ENCODE measurements at places on chromosomes 11 and 22.

- no peaks in the 10 kb centered on the region for H3K36me3 ChIP-seq
- H3K4me3 ChIP-seq: no peak overlapping the region
- no peaks in the 10 kb centered on the region for H3K4me1 ChIP-seq
- no peaks in the 10 kb centered on the region for H3K27me3 ChIP-seq
- no peak overlapping the region for H3K27ac ChIP-seq
These were observed 6.3 kb downstream of the COMMD9 start for GRCh38 chr11:36282926-36283325.

DNA sequence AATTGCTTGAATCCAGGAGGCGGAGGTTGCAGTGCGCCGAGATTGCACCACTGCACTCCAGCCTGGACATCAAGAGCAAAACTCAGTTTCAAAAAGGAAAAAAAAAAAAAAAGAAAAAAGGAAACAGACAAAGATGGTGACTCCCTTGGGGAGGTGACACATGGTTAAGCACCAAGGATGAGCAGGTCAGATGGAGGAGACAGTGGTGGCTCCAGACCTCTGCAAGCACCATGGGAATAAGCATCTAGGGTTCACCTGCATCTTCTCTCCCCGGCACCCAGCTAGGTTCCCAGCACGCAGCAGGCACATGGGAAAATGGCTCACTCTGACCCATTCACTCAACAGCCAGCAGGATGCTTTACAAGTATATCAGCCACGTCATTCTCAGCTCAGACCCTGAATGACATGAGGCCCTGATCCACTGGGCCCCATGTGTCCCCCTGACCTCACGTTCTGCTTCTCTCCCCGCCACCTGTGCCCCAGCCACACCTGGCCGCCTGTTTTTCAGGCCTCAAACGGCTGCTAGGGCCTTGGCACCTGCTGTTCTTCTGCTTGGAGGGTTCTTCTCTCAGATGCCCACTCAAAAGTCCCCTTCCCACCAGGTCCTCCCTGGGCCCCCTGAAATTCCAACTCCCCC is 24.2 kb downstream of the A4GALT start:
- H3K27ac ChIP-seq: no peak overlapping the region
- no peak for DNase-seq
- peaks cover 2% of the 10 kb centered on the region for H3K4me1 ChIP-seq
- H3K4me3 ChIP-seq: no peak overlapping the region

GRCh38 chr22:31313366-31314147 is 21.3 kb upstream of the PIK3IP1 start:
- H3K4me3 ChIP-seq: peak overlapping the region; percentile 11
- H3K4me1 ChIP-seq: peaks cover 4% of the 10 kb centered on the region
- peak; percentile 77 for DNase-seq
- H3K36me3 ChIP-seq: peaks cover 19% of the 10 kb centered on the region
- H3K27me3 ChIP-seq: no peaks in the 10 kb centered on the region
- H3K27ac ChIP-seq: no peak overlapping the region

DNA sequence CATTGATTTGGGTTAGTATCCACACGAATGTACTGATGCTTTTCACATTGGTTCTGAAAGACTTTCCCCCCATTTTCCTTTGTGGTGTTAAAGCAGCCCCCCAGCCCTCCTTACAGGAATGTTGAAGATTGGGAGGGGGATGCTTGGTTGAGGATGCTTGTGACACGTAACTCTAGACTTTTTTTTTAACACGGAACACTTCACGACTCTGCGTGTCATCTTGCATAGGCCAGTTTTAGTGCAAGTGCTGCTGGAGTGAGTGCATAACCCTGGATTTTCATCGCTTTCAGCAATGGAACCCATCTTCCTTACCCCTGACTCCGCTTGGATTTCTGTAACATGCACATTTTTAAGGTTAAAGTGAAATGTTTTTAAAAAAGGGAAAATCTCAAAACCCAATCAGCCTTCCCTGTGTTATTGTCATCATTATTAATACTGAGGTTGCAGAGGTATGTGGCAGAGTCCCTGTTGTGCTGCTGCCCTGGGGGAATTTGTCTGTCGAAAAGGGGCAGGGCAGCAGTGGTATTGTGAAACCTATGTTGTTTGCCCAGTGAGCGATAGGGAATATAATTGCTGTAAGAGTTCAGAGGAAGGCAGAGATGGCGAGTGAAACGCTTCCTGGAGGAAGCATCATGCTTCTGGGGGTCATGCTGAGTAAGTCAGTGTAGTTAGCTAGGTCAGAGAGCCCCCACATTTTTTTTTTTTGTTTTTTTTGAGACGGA is 12.1 kb downstream of the CECR2 start:
- no peak overlapping the region for H3K27ac ChIP-seq
- peak overlapping the region; percentile 26 for H3K4me3 ChIP-seq
- DNase-seq: no peak
- H3K4me1 ChIP-seq: peaks cover 16% of the 10 kb centered on the region

DNA sequence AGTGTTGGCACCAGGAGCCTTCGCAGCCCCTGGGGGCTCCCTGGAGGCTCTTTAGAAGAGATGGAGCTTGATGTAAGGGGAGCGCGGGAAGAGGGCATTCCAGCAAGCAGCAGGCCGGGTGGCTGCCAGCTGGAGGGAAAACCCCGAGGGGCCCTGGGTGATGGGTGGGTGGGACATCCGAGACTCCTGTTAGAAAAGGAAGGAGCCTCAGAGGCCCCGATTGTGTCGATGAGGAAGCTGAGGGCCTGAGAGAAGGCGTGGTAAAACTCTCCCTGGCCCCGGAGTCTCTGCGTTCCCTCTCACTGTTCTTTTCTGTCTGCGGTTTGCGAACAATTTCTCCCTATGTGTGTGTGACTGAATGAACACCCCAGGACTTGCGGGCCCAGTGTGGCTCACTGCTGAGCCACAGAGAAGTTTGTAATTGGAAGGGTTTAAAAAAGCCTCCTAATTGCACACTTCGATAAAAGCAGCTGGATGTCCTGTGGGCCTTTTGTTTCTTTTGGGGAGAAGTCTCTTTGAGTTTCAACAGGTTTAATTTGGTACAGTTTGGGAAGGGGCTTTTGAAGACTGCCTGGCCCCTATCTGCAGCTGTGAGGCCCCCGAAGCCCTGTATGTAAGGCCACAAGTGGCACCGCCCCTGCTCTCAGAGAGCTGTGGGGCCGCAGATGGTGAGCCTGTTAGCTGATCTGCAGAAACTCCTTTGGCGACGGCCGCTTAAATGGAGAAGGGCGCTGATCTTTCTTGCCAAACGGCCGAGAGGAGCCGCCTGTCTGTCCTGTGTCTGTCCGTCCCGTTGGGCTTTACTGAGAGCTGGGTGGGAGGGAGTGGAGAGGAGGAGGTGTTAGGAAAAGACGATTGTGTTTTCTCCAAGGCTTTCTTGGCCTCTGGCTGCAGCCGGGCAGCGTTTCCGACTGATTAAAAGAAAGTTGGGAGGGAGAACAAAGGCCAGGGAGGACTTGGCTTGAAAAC is 2.0 kb downstream of the FBLN1 start:
- H3K27me3 ChIP-seq: no peaks in the 10 kb centered on the region
- no peak overlapping the region for H3K27ac ChIP-seq
- 0 out of 2 replicates have a peak, but pooled peaks cover 9% of the 10 kb centered on the region for H3K36me3 ChIP-seq
- H3K4me1 ChIP-seq: peaks cover 7% of the 10 kb centered on the region

DNA sequence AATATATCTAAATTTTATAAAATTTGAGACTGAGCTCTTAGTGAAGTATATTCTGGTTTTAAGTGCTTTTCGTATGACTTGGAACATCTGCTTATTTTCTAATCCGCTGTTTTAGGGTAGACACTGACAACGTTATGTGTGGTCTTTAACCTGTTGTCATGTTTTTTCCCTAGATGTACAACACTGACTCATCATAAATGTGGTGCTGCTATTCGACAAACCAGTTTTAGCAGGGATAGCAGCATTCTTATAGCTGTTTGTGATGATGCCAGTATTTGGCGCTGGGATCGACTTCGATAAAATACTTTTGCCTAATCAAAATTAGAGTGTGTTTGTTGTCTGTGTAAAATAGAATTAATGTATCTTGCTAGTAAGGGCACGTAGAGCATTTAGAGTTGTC is 23.8 kb upstream of the HIKESHI start:
- no peak for DNase-seq
- peak overlapping the region; percentile 45 for H3K27ac ChIP-seq
- no peaks in the 10 kb centered on the region for H3K4me1 ChIP-seq
- H3K27me3 ChIP-seq: no peaks in the 10 kb centered on the region

- H3K27me3 ChIP-seq: no peaks in the 10 kb centered on the region
- DNase-seq: no peak
These were observed 1.1 kb upstream of the DENND5A start for GRCh38 chr11:9266132-9266736.

- no peak overlapping the region for H3K4me3 ChIP-seq
- DNase-seq: no peak
- no peaks in the 10 kb centered on the region for H3K4me1 ChIP-seq
- H3K27ac ChIP-seq: no peak overlapping the region
These were observed 8.8 kb downstream of the SLC35F2 start for GRCh38 chr11:107849790-107850189.

DNA sequence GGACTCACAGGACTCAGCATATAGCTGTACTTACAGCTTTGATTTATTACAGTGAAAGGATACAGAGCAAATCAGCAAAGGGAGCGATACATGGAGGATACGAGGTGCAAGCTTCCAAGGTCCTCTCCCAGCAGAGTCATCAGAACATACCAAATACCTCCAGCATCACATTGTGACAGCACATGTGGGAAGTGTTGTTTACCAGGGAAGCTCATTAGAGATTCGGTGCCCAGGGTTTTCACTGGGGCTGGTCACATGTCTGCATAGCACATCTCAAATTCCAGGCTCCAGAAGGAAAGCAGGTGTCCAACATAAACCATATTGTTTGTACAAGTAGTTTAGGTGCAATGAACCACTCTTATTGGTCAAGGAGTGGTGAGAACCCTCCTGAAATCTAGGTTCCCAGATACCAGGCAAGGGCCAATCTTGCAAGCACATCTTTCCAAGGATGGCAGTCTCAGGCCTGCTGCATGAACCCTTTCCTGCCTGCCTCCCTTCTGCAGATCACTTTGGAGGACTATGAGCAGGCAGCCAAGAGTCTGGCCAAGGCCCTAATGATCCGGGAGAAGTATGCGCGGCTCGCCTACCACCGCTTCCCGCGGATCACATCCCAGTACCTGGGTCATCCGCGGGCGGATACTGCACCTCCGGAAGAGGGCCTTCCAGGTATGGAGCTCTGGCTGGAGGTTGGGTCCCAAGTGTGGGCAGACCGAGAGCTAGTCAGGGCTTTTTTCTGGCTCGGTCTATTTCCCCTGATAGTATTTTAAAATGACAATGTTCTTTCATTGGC is 26.7 kb downstream of the AMPD3 start:
- H3K4me3 ChIP-seq: no peak overlapping the region
- H3K36me3 ChIP-seq: no peaks in the 10 kb centered on the region
- H3K4me1 ChIP-seq: no peaks in the 10 kb centered on the region
- no peaks in the 10 kb centered on the region for H3K27me3 ChIP-seq
- no peak for DNase-seq
- no peak overlapping the region for H3K27ac ChIP-seq

GRCh38 chr11:94800414-94800813 is 32.3 kb downstream of the AMOTL1 start:
- DNase-seq: no peak
- H3K27ac ChIP-seq: no peak overlapping the region

- DNase-seq: no peak
- no peak overlapping the region for H3K27ac ChIP-seq
- no peaks in the 10 kb centered on the region for H3K4me1 ChIP-seq
- no peaks in the 10 kb centered on the region for H3K36me3 ChIP-seq
- no peak overlapping the region for H3K4me3 ChIP-seq
- H3K27me3 ChIP-seq: no peaks in the 10 kb centered on the region
These were observed 130.1 kb downstream of the SOX6 start for GRCh38 chr11:16226245-16226644.

DNA sequence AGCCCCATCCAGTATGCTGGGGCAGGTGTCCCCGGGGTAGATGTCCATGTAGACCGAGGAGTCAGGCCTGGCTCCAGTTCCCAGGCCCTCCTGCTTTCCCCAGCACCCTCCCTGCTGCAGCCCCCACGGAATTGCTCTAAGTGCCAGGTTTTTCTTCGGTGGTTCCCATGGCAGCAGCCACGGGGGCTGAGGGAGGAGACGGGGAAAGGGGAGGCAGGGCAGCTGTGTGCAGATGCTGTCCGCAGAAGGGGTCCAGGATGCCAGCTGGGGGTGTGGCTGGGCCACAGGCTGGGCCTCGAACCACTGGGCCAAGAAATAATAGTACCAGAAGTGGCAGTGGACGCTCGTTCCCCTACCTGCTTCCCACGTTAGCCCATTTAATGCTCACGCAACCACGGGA is 25.0 kb downstream of the SHISAL1 start:
- H3K4me1 ChIP-seq: no peaks in the 10 kb centered on the region
- no peaks in the 10 kb centered on the region for H3K36me3 ChIP-seq
- H3K4me3 ChIP-seq: no peak overlapping the region
- no peaks in the 10 kb centered on the region for H3K27me3 ChIP-seq
- no peak for DNase-seq

DNA sequence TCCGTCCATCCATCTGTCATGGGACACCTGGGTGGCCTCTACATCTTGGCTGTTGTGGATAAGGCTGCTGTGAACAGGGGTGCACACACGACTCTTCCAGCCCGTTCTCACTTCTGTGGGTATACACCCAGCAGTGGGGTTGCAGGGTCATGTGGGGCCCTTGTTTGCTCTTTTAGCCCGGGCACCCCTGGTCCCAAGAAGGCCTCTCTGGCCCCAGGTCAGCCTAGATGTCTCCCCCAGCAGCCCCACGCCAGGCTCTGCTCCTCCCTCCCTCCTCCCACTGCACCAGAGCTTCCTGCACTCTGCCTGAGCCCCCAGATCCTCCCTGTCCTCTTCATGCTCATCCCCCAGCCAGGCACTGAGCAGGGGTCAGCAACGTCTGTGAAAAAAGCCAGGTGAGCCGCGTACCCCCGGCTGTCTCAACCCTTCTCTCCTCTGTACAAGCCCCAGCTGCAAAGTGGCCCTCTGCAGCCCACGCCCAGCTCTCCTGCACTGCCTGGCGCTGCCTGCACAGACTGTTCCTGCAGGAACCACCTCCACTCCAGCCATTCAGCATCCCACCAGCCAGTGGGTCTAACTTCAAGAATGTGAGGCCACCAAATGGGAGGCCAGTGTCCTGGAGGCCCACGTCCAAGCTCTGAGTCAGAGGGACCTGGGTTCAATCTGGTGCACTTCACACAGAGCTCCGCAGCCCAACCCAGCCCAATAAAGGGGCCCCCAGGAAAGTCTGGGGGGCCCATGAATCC is 1508.9 kb downstream of the BRD1 start:
- no peak overlapping the region for H3K4me3 ChIP-seq
- no peaks in the 10 kb centered on the region for H3K4me1 ChIP-seq
- no peaks in the 10 kb centered on the region for H3K27me3 ChIP-seq
- H3K36me3 ChIP-seq: peaks cover under 1% of the 10 kb centered on the region
- no peak for DNase-seq

GRCh38 chr11:76773921-76774361 is 9.2 kb upstream of the TSKU start:
- H3K27me3 ChIP-seq: no peaks in the 10 kb centered on the region
- H3K27ac ChIP-seq: no peak overlapping the region
- no peak overlapping the region for H3K4me3 ChIP-seq
- DNase-seq: no peak
- H3K4me1 ChIP-seq: no peaks in the 10 kb centered on the region

GRCh38 chr11:3121931-3122774 is 43.0 kb downstream of the OSBPL5 start:
- no peaks in the 10 kb centered on the region for H3K4me1 ChIP-seq
- no peak overlapping the region for H3K4me3 ChIP-seq
- H3K27ac ChIP-seq: no peak overlapping the region
- no peaks in the 10 kb centered on the region for H3K27me3 ChIP-seq
- H3K36me3 ChIP-seq: peaks cover 13% of the 10 kb centered on the region
- peak; percentile 22 for DNase-seq
